Inflammatory macrophage (primary cell): ENCODE measurements at places on chromosomes 13 and 19.

GRCh38 chr19:33064792-33065550, at the start of gene RHPN2:
Gene RHPN2, minus strand, starts transcription at chr19:33064888. Its CDS starts 36 bp downstream, at chr19:33064852.
- peak; percentile 3 for DNase-seq

DNA sequence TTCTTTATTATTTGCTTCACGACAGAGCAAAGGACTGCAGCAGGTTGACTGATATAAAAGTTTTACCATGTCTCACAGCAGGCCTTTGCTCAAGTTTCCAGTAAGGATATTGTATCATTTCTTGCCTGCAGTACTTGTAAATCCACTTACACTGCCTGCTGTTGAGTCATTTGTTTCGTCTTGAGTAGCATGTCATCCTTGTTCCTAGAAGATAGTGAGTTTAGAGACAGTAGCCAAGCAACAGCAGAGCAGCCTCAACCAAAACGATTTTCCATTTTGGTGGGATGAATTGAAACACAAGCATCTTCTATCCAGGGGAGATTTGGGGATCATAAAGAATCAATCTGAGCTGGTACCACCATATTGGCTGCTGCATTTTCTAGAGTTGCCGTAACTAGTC, 24.0 kb upstream of the ALOX5AP start:
- DNase-seq, result peak; percentile 49

GRCh38 chr19:10007371-10008183, 2.7 kb downstream of the COL5A3 start:
- DNase-seq, result no peak

- DNase-seq, result peak; percentile 62
Observed at GRCh38 chr13:95723438-95723837, 46.5 kb downstream of the DNAJC3 start.

DNA sequence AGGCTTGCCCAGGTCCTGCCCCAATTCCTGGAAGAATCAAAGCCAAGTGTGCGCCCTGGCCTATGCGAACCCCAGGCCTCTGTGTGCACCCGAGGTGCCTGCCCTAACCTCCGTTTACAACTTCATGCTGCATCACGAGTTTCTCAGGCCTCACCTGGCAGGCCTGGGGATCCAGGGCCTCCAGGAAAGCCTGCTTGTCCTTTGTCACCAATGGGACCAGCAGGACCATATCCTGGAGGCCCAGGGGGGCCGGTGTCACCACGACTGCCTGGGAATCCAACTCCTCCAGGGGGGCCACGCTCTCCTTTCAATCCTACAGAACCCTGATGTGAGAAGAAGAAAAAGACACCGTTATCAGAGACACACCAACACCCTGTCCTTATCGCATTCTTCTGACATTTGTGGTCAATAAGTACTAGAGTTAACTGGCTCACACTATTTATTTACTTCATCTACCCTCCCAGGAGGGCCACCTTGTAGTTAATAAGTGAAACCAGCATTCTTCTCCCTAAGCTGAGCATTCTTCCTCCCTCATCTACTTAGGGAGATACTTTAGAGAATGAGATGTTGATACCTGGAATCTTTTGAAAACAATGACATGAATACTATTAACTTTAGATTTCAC, 120.6 kb downstream of the COL4A1 start:
- no peak for DNase-seq

- DNase-seq, result peak; percentile 73
Observed at GRCh38 chr19:18932216-18932841, 8.7 kb downstream of the HOMER3 start.

DNA sequence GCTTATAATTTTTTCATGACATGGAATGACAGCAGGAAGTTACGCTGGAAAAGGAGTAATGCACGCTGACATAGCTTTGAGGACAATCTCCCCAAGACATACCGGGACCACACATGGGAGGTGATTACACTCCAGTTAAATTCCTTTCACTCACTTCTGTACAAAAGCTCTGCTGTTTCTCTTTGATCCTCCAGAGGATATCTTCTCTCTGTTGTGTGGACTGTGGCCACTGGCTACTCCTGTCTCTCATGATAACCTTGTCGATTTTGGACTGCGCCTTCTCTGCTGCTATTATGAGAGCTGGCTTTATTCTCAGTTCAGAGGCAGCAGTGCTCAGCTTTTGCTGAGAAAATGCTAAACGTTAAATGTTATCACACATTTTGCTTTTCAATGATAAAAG, 464.6 kb downstream of the FGF9 start:
- no peak for DNase-seq

DNA sequence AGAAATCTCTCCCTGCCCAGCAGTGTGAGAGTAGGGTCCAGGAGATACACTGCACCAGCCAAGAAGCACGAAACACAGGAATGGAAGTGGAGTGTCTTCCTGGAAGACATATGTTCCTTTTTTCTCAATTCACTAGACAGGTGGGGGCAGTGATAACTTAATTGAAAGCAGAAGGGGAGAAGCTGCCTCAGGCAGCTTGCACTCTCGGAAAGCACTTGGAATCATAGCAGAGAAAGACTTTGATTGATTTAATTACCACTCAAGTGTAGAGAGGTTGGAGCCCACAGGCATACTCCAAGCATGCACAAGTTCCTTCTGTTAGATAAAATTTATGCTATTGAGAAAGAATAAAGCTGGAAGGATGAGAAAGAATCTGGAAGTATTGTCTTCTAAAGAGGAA, 249.4 kb downstream of the SLITRK6 start:
- DNase-seq, result no peak

- DNase-seq, result peak; percentile 39
Observed at GRCh38 chr19:12647490-12648071, 19.0 kb downstream of the MAN2B1 start.

- no peak for DNase-seq
Observed at GRCh38 chr13:100789025-100789424, 114.4 kb upstream of the TMTC4 start.

DNA sequence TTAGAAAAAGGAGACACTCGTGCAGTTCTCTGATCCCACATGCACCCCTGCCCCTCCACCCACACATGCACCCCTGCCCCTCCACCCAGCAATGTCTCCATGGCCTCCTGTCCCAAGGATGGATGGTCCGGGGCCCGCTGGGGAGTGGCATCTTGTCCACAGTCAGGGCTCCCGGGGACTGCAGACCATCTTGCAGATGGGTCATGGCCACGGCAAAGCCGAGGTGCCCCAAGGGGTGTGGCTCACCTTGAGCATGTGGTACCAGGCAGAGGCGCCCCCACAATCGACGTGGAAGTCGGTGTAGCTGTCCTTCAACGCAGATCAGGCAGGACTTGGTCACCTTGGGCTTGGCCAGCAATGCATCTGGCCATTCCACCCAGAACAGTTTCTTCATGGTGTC, 216.7 kb downstream of the TUBA3C start:
- no peak for DNase-seq

GRCh38 chr13:66322193-66322740, 907.9 kb downstream of the PCDH9 start:
- DNase-seq, result no peak

GRCh38 chr13:112904436-112904960, 64.5 kb upstream of the MCF2L start:
- DNase-seq, result no peak

GRCh38 chr13:80742033-80742432, 401.1 kb upstream of the SPRY2 start:
- DNase-seq, result no peak

- DNase-seq, result no peak
Observed at GRCh38 chr13:99865420-99865930, 106.1 kb downstream of the ZIC5 start.

GRCh38 chr19:38039966-38040365, 133.0 kb downstream of the SIPA1L3 start:
- DNase-seq, result no peak

DNA sequence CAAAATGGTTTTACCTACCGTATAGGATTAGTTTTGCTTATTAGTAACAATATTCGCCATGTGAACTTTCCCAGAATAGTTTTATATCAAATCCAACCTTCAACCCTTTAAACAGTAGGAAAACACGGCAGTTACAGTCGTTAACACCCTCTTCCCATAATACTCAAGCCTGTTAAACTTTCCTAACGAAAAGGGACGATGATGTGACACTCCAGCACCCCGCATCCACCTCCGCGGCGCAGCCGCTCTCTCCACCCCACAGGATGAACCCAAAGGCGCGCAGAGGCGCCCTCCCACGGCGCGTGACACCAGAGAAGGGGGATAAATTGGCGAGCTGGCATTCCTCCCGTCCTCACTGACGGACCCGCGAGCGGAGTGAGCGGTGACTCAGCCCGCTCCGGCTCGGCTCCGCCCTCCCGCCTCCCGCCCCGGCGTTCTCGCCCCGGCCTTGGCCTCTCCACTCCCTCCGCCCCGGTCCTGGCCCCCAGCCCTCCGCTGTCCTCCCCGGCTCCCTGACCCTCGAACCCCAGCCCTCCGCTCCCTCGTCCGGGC, 665 bp downstream of the TUBGCP3 start:
- peak; percentile 95 for DNase-seq

- DNase-seq, result no peak
Observed at GRCh38 chr19:50880241-50880640, 7.0 kb downstream of the KLK2 start.

- no peak for DNase-seq
Observed at GRCh38 chr19:27672309-27673047, 1540.5 kb downstream of the UQCRFS1 start.

GRCh38 chr13:101575581-101575980, 123.1 kb downstream of the ITGBL1 start:
- no peak for DNase-seq

- no peak for DNase-seq
Observed at GRCh38 chr19:14160017-14160703, 23.8 kb upstream of the ASF1B start.

- DNase-seq, result no peak
Observed at GRCh38 chr19:18894254-18895037, 1.5 kb downstream of the CERS1 start.

DNA sequence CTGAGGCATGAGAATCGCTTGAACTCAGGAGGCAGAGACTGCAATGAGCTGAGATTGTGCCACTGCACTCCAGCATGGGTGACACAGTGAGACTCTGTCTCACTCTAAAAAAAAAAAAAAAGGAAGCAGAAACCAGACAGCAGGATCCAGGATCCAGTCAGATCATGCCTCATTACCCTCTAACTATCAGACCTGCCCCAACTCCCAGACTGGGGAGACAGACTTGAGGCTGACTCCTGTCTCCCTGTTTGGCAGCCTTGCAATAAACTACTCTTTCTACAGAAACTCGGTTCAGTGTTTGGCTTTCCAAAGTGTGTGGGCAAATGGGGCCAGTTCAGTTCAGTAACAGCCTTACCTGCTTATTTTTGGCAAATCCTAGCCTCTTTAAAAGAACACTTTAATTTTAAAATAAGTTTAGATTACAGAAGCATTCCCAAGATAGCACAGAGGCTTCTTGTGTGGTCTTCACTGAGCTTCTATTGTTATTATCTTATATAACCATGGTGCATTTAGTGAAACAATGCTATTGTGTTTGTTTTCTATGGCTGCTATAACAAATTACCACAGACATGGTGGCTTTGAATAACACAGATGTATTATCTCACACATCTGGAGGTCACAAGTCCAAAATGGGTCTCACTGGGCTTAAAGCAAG, 18.5 kb downstream of the RASL11A start:
- DNase-seq, result no peak

GRCh38 chr19:29908963-29909944, 32.8 kb upstream of the URI1 start:
- DNase-seq, result no peak

DNA sequence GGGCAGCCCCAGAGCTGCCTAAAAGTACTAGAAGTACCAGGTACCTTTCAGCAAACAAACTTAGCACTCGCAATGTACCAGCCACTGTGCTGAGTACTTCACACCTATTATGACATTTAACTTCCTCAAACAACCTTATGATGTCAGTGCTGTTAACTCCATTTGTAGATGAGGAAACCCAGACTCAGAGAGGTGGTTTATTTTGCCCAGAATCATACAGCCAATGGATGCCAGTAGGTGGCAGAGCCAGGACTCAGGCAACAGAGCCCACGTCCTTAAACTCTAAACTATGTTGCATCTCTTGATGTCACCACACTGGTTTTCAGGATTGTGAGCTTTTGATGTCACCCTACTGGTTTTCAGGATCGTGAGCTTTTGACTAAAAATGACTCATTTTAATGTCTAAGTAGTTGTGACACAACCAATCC, 78.9 kb downstream of the FLT1 start:
- DNase-seq, result peak; percentile 52

DNA sequence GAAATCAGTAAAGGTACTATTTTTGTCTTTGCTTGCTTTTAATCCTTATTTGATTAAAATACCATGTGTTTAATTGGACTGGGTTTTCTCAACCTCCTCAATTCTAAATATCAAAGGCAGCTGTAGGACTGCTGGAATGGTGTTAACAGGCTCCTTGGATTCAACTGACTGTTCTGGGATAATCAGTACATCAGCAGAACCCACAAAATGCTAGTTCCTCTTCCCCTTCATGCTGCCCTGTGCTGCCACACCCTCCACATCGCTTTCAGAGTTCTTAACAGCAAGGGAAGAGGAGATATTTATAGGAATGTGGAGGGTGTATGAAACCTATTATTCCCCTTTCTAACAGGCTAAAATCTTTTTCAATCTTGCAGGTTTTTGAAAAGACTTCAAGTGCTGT, 82.4 kb downstream of the KCTD12 start:
- DNase-seq, result peak; percentile 58

DNA sequence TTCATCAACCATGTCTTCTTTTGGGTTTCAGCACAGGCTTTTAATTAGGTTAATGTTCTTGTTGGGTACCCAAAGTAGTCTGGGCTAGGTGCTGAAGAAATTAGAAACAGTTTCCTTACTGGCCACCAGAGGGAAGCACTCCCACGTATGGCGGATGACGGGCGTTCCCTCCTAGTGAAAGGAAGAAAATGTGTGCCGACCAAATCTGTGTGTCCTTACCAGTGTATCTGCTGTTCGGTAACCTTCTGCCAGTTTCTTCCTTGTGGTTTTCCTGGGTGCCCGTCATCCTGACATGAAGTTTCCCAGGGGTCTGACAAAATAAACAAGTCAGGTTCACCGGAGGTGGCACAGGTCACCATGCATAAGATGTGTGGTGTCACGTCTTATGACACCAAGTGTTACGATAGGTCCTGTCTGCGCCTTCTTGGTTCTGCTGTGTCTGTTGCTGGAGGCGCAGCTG, 6.0 kb upstream of the WDR88 start:
- DNase-seq, result peak; percentile 63

DNA sequence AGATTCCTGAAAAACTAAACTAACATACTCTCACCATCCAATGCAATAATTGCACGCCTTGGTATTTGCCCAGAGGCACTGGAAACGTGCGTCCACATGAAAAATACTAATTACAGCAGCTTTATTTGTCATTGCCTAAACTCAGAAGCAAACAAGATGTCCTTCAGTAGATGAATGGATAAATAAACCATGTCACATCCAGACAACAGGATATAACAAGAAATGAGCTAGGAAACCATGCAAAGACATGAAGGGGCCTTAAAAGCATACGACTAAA, 25.0 kb downstream of the ELL start:
- no peak for DNase-seq

- peak; percentile 77 for DNase-seq
Observed at GRCh38 chr19:47097396-47098201, 16.0 kb downstream of the ZC3H4 start.

DNA sequence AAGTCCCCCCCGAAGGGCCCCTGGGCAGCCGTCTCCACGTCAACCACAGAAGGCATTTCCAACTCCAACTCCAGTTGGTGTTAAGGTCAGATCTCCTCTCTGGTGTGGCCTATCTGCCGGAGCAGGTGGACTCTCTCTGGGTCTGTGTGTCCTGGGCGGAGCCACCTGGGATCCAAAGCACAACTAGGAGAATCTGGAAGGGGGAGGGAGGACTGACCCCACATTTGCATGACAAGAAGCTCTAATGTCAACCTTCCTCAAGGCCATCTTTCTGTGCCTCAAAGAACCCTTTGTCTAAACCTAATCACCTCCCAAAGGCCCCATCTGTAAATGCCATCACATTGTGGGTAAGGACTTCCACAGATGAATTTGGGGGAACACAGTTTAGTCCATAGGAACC, 381.5 kb downstream of the UQCRFS1 start:
- DNase-seq, result no peak

- DNase-seq, result no peak
Observed at GRCh38 chr13:113220877-113221276, 11.5 kb downstream of the CUL4A start.
